ENCODE measurements at places on chromosomes 7 and 10.

DNA sequence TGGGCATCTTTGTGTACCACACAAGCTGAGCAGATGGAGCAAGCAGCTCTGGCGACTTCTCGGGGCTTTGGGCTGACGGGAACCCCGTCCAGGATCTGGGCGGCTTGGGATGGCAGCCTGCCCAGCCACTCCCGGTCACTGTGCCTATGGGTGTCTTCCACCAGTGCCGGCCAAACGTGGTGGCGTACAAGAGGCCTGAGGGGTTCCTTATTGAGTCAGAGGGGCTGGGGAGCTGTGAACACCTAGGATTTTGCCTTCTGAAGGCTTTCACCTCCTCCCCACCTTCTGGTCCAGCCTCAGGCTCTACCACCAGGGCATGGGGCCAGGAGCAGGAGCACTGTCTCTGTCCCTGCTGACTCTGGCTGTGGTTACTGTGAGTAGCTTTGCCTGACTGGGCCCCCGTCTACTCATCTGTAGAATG is 71.8 kb upstream of the PPIF start:
- no peak for DNase-seq

GRCh38 chr10:110851020-110851612 is 20.6 kb upstream of the PDCD4 start:
- DNase-seq: no peak

GRCh38 chr7:155983176-155983815 is 171.0 kb upstream of the SHH start:
- no peak for DNase-seq

- DNase-seq: no peak
Measured at GRCh38 chr10:5888843-5889623, 660 bp downstream of the ANKRD16 start.

DNA sequence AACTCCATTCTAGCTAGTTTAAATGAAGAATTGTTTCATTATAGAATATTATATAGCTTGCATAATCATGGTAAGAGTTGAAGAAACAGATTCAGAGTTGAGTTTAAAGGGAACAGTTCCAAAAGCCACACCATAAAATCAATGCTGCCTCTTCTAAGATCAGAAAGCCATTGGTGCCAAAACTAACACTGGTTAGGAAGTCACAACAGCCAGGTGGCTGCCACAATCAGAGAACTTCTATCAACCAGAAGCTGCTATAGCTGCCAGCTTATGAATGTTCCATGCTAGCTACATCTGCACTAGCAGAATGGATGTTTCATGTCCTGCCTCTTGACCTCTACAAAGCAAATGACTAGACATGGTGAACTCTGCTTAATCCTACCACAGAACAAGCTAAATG is 583.1 kb upstream of the LRRN3 start:
- DNase-seq: no peak

- no peak for DNase-seq
Measured at GRCh38 chr7:21077602-21078001, 290.9 kb upstream of the SP8 start.

GRCh38 chr10:80372675-80373074 is 16.1 kb downstream of the DYDC2 start:
- DNase-seq: no peak

GRCh38 chr10:127991543-127992255 is 84.8 kb downstream of the PTPRE start:
- DNase-seq: no peak

DNA sequence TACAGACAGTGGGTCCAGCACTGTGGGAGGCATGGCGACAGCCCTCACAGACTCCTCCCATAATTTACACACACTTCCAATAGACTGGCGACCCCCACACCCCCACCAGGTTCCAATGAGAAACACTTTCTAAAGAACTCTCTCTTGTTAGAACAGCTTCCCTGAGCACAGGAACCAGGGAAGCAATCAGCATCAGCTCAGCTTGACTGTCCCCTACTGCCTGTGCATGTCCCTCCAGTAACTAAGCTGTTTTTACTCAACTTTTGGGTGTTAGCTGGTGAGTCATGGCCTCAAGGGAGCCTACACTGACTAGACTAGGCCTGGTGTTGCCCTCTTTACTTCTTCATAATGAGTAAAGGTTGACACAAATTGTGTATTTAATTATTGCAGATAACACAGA is 32.6 kb upstream of the HERPUD2 start:
- no peak for DNase-seq

DNA sequence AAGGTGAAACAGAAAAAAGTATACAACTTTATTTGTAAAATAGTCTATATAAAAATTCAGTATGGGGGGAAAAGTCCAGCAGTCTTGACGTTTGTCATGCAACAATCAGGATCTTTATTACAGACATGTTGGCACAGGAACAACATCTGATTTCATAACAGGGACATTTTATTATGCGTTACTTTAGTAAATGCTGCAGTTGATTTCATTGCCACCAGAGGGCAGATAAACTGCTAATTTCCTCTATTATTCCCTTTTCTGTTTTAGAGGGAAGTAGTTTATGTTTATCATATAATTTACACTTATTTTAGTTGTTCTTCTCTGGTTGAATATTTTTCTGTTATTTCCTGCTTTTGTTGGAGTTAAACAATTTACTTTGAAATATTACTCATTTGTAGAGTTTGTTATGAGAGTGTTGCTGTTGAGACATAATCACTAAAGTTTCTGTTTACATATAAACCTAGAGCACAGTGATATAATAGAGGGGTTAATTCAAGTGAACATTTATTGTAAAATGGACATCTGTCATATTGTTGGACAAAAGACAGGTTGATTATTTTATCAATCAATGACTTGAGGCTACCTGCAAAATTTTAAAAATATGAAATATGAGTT is 3.3 kb downstream of the PLXDC2 start:
- no peak for DNase-seq

DNA sequence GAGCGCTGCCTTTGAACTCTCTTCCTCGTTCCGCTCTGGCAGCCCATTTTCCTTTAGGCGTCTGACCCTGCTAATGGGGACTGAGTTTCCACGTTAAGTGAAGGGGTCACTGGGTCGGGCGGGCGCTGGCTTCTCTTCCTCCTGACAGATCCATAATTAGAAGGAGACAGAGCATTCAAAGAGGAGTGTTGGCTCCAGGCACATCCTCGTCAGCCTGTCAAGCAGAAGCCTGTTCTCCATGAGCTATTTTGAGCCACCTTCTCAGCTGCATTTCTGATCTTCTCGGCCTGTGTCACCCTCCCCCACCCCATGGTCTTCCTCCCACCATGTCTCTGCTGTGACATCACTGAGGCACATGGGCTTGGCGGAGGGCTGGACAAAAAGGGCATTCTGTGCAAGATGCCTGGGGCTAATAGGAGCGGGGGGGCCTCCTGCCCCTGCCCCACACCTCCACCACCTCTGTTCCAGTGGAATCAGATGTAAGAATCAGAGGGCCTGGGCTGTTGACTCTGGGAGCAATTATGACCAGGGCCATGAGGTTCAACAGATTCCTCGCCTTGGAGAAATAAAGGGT is 248.1 kb downstream of the PLXNA4 start:
- no peak for DNase-seq

DNA sequence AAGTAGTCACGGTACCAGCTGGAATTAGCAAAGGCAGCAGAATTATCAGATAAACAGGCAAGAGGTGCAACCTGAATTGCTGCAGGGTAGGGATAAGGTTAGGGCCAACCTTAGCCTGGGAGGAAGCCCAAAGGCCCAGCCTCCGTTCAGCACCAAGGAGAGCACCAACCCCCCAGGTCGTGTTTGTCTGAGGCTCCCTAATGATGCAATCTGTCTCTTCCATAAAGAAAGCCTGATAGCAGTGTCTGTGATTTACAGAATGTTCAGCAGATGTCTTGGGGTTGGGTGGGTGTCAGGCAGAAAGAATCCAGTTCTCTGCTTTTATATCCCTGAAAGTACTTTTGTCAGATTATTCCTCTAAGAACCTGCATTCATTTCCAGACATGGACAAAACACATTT is 328.4 kb upstream of the AOAH start:
- no peak for DNase-seq

- DNase-seq: no peak
Measured at GRCh38 chr7:118352867-118353453, 128.5 kb downstream of the ANKRD7 start.

GRCh38 chr10:105857268-105858264 is 1216.5 kb downstream of the SORCS3 start:
- DNase-seq: no peak

DNA sequence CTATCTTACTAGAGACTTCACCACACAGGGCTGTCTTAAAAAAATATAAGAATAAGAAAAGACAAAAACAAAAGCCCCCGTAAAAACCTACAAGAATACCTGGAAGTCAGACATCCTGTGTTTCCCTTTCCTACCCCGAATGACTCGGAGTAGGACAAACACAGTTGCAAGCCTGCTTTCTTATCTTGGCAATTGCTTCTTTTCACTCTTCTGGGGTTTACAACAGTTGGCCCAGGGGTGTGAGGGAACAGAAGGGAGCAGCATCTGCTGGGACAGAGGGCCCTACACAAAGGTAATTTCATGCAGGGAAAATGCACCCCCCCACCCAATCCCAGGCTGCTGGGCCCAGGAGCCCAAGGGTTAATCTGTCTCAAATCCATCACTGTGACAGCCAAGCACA is 220.6 kb downstream of the ARHGAP12 start:
- no peak for DNase-seq

GRCh38 chr7:43391518-43391917 is 191.4 kb upstream of the STK17A start:
- no peak for DNase-seq

- DNase-seq: no peak
Measured at GRCh38 chr10:69214666-69215131, 5.4 kb upstream of the HKDC1 start.

DNA sequence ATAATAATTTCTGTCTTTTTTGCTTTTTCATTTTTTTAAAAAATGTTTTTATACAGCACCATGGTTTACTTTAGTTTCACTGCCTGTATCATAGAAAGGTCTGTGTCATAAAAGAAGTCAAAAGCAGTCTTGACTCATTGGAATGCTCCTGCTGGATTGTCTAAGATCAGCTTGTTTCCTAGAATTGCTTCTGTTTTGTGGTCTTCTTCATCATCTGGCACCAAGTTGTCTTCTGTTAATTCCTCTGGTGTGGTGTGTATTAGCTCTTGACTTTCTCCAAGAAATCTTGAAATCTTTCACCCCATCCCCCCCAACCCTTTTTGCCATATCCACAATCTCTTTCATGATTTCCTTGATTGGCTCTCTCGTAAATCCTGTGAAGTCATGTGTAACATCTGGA is 250.3 kb upstream of the CXCL12 start:
- no peak for DNase-seq

- DNase-seq: no peak
Measured at GRCh38 chr10:125878957-125879835, 1.9 kb downstream of the DHX32 start.

DNA sequence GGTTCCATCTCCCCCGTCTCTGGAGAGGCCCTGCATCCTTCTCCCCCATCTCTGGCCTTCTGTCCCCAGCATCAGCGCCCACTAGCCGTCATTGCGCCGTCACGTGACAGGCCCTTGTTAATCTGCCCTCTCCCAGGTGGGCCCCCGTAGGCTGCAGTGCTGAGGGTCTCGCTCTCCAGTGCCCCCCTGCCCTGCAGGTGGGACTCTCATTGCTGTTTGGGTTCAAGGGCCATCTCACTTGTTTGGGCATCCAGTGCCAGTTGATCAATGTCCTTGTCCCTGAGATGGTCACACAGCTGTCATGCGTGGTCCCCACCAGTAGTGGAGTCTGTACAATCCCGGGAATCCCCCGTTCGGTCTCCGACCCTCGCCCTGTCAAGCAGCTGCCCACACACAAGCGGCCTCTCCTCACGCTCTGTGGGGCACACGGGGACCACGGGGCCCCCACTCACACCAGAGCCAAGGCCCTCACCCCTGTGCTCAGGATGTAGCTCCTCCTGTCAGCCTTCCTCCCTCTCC is 114.0 kb downstream of the INPP5A start:
- DNase-seq: no peak

GRCh38 chr10:52284416-52285013 is 29.6 kb upstream of the DKK1 start:
- DNase-seq: no peak

GRCh38 chr7:45399069-45399468 is 175.1 kb upstream of the ADCY1 start:
- no peak for DNase-seq

GRCh38 chr10:3806603-3807002 is 21.6 kb upstream of the KLF6 start:
- DNase-seq: no peak

DNA sequence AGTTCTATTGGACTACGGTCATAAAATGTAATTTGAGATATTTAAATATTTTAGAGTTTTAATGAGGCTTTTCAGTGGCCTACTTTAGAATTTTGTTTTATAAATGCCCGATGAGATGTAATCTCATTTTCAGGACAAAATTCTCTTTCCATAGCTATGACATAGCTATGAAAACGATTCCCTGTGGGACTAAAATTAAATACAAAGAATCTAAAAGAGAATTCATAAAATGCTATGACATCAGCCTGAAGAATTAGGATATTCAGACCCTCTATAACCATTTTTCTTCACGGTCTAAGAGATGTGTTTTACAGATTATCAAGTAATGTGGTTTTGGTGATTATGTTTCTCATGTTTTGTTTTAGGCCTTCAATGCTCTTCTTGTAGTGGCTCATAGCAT is 48.2 kb upstream of the ODAD2 start:
- no peak for DNase-seq

GRCh38 chr10:121490871-121491519 is 107.2 kb downstream of the FGFR2 start:
- no peak for DNase-seq

DNA sequence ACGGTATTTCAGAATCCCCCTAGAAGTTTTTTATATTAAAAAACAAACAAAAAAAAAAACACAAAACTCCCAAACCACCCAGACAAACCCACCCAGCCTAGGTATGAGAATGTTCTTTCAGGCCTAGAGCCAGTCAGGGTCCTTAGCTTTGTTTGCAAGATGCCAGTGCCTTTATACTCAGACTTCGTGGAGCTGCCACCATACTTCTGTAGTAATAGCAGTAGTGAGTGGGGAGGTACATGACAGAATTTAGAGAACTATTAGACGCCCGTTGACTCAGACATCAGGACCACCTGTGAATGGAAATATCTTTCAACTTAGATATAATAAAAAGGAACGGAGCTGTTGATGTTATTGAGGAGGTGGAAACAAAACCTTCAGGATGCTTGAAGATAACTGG is 138.2 kb upstream of the MKLN1 start:
- DNase-seq: no peak

DNA sequence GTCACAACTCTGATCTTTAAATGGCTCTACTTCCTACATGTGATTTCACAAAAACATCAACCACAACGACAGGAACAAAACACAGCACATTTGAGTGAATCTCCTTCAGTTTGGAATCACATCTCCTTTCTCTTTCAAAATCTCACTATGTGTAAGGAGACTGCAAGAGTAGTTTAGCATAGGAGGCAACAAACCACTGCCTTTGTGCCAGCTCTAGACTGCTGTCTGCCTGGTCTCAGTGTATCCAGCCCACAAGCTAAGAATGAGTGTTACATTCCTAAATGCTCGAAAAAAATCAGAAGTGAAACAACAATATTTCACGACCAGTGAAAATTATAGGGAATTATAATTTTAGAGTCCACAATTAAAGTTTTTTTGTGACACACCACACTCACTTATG is 217.0 kb upstream of the STEAP4 start:
- DNase-seq: no peak
